ENCODE measurements at places on chromosomes 6 and 20. TPM values are rescaled to one million over a fixed set of nuclear protein-coding genes. Genes with fewer than 3 reads are reported as not detected.

Gene TREML4
- not detected for polyA plus RNA-seq

Gene OOEP
- polyA plus RNA-seq = 0.51 TPM

Gene KIAA1755
- 1.9 TPM for polyA plus RNA-seq

Gene SIRPD
- polyA plus RNA-seq = not detected

Gene IL20RA
- polyA plus RNA-seq = 1.4 TPM

Gene GLP1R
- 0.65 TPM for polyA plus RNA-seq

Gene MEP1A
- polyA plus RNA-seq = not detected

Gene NKX2-4
- not detected for polyA plus RNA-seq

Gene ENPP3
- polyA plus RNA-seq = 8.4 TPM

Gene EBF4
- 22.8 TPM for polyA plus RNA-seq

Gene IMPG1
- 1.9 TPM for polyA plus RNA-seq

Gene STMND1
- polyA plus RNA-seq = 0.17 TPM

Gene APOM
- polyA plus RNA-seq = 120 TPM

Gene PERP
- 19.4 TPM for polyA plus RNA-seq

Gene KCNK17
- 0.12 TPM for polyA plus RNA-seq

All from right renal cortex interstitium (tissue), 3 donors.